ENCODE measurements at places on chromosomes 6 and 20. TPM values are rescaled to one million over a fixed set of nuclear protein-coding genes. Genes with fewer than 3 reads are reported as not detected.

Gene UNC5CL
- total RNA-seq, result 0.07 TPM

Gene RBPJL
- total RNA-seq, result not detected

Gene MAPK14
- 50.0 TPM for total RNA-seq

Gene COL21A1
- 23.1 TPM for total RNA-seq

Gene C6orf15
- total RNA-seq, result not detected

All from smooth muscle cell of the pulmonary artery (primary cell).